ENCODE measurements at places on chromosomes 4 and X.

DNA sequence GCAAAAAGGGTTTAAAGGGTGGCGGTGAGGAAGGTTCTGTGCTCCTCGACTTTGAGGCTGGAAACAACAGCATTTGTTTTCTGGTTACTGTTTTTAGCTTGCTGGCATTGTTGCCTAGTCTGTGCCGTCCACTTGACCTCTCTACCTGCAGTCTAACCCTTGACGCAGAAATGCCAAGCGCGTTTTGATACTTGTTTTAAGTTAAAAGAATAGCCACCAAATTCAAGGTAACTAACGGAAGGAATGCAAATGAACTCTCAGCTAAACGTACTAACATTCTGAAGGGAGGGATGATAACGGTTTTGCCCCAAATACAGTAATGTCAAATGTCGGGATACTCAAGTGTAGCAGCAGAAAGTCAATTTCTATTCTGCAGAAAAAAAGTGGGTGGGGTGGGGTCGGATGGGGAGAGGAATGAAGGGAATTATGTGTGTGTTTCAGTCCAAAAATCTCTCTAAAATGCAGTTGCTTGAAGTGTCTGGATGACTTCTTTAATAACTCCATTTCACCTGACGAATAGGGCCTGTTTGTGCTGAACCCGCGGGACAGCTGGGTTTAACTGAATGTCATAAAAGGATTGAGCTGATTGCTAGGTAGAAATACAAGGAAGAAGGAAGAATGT lies 3.4 kb upstream of the NKX6-1 start:
- DNase-seq: no peak

DNA sequence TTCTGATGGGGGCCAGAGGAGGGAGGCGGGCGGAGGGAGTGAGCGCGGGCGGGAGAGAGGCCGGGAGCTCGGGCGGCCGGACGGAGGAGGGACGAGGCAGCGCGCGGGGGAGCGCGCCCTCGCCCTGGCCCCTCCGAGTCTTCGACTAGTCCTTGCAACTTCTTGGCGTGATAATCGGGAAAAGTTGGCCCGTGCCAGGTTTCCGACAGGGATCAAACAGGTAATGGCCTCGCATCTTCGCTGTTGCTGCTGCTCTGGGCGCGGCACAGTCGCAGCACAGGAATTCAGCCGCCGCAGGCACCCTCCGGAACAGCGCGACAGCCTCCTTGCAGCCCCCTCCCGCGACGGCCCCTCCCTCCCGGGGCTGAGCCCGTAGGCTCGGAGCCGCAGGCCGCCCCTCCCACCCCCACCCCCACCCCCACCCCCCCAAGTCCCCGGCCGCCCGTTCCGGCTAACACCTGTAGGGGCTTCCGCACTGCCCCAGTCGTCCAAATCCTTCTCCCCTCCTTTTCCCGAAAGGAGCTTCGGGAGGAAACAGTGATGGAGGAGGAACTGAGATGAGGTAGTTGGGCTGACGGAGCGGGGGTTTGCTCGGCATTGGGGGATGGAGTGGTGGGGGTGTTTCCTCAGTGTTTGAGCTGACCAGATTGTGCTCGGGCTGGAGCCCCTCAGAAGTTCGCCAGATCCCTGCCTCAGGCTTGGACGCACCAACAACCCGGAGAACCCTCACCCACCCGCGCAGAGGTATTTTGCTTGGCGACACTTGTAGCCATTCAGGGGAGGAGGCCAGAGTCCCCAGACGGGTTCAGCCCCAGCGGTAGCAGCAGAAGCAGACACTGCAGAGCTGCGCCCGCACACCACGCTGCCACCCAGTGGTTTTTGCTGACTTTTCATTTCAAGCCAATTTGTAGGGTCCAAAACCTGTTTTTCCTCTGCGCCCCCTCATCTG lies at the start of gene FGF13:
TSS of gene FGF13 (minus strand) at position 319 of the 949 bp plus-strand sequence. CDS start 714 bp downstream, outside the sequence.
- DNase-seq: no peak

DNA sequence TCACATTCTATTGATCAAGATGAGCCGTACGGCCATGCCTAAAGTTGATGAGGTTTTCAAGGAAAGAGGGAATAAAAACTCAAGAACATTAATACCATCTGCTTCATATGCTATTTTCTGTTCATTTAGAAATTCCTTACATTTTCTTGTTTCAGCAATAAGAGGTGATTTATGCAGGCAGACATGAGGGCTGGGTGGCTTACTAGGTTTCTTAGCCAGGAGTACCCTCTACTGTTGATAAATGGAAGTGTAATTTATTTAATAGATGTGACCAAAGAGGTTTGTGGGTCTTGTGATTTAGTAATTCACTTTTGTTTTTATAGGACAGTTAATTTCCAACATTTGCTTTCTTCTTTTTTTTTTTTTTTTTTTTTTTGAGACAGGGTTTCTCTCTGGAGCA lies 6.4 kb upstream of the SMIM9 start:
- peak; percentile 41 for DNase-seq

- DNase-seq: no peak
Observed at GRCh38 chr4:56062106-56062505, 113.4 kb downstream of the CEP135 start.

- no peak for DNase-seq
Observed at GRCh38 chrX:68396953-68397352, 36.3 kb downstream of the OPHN1 start.

GRCh38 chr4:4284827-4285618 lies 4.9 kb downstream of the LYAR start:
- DNase-seq: no peak

DNA sequence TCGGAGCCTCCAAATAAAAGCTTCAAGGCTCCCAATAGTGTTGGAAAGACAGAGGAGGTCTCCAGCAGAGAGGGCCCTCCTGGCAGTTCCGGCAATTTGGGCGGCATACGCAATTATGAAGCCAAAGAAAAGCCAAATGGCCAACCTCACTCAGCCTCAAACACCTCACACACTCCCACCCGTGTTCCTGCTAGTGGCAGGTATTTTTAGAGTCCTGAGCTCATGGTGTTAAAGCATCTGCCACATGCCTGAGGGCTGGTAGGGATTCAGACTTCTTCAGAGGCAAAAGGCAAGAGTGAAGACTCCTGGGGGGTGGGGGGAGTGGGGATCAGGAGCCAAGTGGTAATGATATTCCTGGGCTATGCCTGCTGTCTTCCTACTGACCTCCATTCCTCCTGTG lies 7.4 kb downstream of the RAB33A start:
- DNase-seq: no peak

DNA sequence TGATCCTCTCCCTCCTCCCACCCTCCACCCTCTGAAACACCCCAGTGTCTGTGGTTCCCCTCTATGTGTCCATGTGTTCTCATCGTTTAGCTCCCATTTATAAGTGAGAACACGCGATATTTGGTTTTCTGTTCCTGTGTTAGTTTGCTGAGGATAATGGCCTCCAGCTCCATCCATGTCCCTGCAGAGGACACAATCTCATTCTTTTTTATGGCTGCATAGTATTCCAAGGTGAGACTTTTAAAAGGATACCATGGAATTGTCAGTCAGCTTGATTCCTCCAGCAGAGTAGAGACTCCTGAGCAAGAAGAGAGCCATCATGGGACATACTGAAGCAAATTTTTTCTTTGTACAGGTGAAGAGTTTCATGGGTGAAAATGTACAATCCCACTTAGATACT lies 38.8 kb upstream of the MTM1 start:
- DNase-seq: no peak

DNA sequence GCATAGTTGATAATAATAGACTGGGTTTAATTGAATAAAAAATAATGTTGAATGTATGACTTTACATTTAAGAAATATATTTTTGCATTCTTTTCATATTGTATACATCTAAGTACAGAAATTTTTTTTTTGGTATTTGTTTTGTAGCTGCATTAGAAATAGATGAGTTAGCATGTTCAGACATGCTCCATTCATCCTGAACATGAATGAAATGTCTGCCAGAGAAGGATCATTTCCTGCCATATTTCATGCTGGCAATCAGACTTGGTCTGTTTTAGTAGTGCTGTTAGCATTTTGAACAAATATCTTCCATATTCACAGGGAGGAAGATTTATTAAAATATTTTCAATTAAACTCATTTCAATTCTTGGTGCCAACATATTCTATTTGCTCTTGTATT lies 98.9 kb downstream of the FRMPD4 start:
- no peak for DNase-seq

- DNase-seq: no peak
Observed at GRCh38 chr4:62531731-62532130, 1331.6 kb downstream of the ADGRL3 start.

GRCh38 chr4:105934386-105934785 lies 39.1 kb downstream of the NPNT start:
- no peak for DNase-seq

- DNase-seq: no peak
Observed at GRCh38 chr4:16289897-16290554, 63.8 kb upstream of the TAPT1 start.

DNA sequence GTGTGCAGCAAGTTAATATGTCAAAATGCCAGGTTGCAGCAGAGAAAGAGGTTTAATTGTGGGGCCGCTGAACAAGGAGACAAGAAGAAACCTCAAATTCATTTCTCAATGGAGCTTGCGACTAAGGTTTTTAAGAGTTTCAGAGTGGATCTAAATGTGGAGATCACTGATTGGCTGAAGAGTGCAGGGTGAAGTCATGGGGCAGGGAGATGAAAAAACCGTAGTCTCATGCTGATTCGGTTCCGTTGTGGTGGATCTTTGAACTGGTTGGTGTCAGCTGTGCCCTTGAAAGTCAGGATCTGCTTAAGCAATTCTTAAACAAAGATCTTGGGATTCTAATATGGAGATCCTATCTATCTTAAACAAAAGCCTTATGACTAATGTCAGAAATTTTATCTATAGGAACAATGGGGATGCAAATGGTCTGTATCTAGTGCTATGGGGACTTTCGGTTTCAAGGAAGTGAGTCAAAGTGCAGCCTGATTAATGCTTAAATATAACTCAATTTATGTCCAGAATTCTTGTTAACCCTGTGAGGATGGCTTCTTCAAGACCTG lies 173.9 kb upstream of the CENPE start:
- DNase-seq: no peak

GRCh38 chr4:53596901-53597300 lies 5.6 kb upstream of the LNX1 start:
- DNase-seq: no peak

DNA sequence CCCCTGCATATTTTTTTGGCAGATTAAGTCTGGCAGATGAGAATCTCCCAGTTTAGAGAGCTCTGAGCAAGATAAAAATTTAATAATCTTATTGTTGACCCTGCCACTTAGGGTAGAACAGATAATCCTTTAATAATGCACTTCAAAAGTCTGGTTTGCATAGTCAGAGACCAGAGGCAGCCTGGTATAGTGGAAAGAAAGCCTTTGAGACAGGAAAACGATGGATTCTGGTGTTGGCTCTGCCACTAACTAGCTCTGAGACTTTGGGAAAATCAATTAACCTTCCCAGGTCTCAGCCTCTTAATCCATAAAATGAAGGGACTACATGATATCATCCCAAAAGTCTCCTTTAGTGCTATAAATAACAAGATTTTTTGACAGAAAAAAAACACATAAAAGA lies 824.5 kb downstream of the STIM2 start:
- no peak for DNase-seq

- DNase-seq: no peak
Observed at GRCh38 chrX:1231850-1232465, 19.5 kb upstream of the CRLF2 start.

GRCh38 chr4:158621729-158622128 lies 50.0 kb downstream of the C4orf46 start:
- no peak for DNase-seq

- peak; percentile 68 for DNase-seq
Observed at GRCh38 chr4:40563401-40563800, 66.3 kb downstream of the RBM47 start.

GRCh38 chrX:13649838-13650237 lies 3.1 kb upstream of the TCEANC start:
- no peak for DNase-seq

DNA sequence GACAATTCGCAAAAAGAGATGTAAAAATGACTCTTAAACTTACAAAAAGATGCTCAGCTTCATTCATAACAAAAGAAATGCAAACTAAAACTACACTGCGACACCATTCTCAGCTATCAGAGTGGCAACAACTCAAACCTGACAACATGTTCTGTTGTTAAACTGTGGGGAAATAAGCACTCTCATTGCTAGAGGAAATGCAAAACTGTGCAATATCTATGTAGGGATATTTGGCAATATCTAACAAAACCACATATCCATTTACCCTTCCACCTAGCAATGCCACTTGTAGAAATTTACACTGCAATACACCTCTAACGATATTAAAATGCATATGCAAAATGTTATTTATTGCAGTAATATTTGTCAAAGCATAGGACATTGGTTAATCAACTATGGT lies 78.3 kb upstream of the EGFL6 start:
- peak; percentile 12 for DNase-seq

DNA sequence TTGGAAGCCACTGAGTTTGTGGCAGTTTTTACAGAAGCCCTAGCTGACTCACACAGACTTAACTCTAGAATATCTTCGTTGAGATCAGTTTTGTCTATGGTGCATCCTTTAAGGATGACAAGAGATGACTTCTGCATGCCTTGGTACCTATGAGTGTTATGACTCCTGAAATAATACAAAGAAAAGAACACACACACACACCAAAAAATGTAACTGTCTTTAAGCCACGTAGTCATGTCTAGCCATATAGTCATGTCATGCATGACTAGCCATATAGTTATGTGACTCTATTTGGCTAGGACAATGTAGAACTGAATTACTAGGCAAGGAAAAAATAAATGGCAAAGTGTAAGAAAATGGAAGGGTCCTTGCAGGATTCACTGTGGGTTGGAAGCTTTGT lies 447.8 kb downstream of the NLGN4X start:
- no peak for DNase-seq

DNA sequence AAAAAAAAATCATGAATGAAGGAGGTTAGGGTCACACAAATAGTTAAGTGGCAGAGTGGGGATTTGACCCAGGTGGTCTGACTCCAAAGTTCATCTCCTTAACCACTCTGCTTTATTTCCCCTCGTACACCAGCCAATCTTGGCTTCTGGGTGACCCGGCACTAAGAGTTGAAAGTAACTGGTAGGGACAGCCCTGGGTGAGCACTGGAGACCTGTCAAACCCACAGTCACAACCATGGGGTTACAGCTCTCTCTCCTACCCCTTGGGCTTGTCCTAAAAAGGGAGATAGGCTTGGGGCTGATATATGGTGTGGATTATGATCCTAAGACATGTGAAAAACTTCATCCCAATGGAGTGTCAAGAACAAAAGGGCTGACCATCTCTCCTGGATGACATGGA lies 12.5 kb downstream of the IGFBP7 start:
- DNase-seq: no peak

DNA sequence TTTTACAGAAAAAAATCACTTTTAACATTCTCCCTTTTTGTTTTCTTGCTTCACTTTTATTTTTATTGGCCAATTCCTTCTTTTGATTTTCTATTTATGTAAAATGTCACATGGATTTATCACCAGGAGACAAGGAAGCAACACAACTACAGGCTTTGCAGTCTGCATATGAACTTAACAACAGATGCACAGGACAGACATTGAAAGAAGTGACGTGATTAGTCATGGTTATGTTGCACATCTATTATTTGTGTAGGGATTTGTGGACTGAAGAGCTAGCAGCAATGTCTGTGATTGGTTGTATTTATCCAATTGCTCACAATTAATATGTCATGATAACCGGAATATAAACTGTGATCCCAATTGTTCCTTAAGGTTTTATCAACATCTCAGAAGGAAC lies 147.8 kb upstream of the KLF3 start:
- DNase-seq: no peak

- DNase-seq: no peak
Observed at GRCh38 chr4:111136438-111136837, 513.6 kb upstream of the PITX2 start.

Data from GF-D8 (cell line).